Hematopoietic multipotent progenitor cell (in vitro differentiated cells): ENCODE measurements at places on chromosomes 1 and 21.

DNA sequence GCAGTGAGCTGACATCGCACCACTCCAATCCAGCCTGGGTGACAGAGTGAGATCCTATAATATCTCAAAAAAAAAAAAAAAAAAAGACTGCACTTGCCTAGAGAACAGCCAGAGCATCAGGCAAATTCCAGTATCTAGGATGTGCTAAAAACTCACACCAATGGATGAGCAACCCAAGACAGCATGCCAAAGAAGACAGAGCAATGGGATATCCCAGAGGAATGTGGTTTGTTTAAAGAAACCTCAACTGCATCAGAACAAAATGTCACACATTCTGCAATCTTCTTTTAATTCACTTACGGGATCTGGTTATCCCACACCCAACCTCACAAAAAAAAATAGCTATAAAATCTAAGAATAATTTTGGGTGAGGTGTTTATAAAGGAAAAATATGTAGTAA, 7.3 kb downstream of the KCNH1 start:
- no peak for DNase-seq

DNA sequence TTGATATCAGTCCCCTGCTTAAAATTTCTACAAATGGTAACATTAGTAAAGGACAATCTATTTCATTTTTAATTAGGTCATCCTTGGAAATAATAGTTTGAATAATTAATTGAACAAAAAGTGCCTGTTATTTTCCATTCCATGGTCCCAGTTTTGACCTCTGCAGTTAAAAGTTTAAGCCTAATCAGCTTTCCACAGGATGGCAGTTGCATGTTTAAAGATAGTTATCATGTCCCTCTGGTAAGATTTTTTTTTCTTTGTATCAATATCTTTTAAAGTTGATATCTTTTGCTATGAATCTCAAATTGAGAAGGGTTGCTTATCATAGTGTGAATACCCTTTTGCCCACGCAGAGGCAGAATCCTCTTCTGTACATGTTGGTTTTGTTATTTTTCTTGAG, 90.4 kb downstream of the HS2ST1 start:
- DNase-seq, result no peak

DNA sequence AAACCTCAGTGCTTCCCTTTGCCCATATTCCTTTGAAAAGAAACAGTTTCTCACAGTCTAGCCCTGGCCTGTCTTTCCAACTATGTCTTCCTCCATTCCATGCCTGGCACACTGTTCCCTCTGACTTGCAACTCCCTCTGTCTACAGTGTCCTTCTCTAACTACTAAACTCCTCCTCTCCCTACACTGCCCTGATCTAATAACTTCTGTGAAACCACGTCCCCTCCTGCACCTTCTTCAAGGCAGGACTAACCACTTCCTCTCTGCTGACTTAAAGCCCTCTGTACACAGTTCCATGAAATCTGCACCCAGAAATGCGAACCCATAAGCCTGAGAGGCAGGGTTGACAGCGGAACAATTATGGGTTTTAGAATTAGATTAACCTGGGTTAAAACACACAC, 62.2 kb upstream of the ATP1B1 start:
- peak; percentile 70 for DNase-seq

GRCh38 chr1:175604942-175605286, 138.5 kb downstream of the TNR start:
- no peak for DNase-seq

- no peak for DNase-seq
These were observed 206.5 kb downstream of the TNR start for GRCh38 chr1:175536921-175537320.

- no peak for DNase-seq
These were observed 36.0 kb downstream of the NPHP4 start for GRCh38 chr1:5956022-5956830.

DNA sequence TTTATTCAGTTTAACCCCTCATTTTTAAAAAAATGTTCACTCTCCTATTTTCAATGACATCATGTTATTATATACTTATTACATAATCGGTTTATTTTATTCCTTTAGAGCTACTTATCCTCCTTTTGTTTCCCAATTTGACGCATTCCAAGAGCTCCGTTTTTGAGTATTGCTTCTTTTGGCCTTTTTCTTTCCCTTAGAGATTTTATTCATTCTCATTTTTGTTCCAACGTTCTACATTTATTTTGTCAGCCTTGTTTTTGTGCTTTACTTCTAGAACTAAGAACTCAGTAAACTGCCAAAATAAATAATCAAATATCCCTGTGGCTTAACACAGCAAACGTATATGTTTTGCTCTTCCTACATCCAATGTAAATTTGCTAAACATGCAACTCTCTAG, 769.1 kb downstream of the NCAM2 start:
- no peak for DNase-seq

GRCh38 chr1:116254776-116255175, 118.3 kb upstream of the ATP1A1 start:
- DNase-seq, result no peak
